ENCODE measurements at places on chromosomes 2 and 18.

GRCh38 chr2:120463527-120463926, 117.6 kb downstream of the INHBB start:
- DNase-seq = no peak

GRCh38 chr2:160741815-160742214, 248.2 kb upstream of the RBMS1 start:
- no peak for DNase-seq

DNA sequence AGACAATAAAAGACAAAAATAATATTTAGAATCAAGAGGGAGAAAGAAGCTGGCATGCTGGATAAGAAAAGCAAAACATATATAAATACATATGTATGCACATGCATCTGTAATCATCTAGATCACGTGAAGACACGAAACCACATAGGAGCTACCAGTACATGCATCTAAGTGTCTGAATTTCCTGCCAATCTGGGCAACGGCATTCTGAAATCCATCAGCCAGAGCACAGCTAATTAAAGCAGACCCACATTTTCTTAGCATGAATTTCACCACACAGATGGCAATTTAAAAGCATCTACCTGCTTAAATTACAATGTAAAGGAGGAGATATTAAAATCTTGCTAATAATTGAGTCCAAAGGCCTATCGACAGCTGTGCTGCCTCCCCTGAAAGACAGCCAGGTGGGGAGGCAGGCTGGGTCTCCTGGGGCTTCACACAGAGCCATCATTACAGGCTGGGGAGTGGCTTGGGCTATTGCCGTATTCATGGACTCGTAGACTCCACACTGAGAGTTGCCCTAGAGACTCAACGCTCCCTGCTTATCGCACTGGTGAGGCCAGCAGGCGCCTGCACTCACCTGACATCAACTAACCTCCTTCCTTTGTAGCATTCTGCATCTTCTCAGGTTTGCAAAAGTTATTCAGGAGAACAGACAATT, 272.5 kb upstream of the PXDN start:
- DNase-seq = no peak

GRCh38 chr2:70078384-70078783, 8.9 kb upstream of the PCBP1 start:
- DNase-seq = no peak

DNA sequence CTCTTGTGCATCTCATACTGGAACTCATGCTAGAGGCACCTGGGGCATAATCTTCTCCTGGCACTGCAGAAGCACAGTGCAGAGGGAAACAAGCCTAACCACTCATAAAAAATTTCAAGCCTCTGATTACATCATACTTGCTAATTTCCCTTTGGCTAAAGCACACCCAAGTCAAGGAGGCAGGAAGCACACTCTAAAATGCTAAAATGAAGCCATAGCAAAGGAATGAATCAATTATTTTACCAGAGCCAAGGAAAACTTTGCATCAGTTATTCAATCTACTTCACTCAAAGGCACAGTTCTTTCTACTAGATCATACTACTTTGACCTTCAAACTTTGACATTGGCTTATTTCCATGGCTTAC, 79.6 kb upstream of the SPOPL start:
- no peak for DNase-seq

DNA sequence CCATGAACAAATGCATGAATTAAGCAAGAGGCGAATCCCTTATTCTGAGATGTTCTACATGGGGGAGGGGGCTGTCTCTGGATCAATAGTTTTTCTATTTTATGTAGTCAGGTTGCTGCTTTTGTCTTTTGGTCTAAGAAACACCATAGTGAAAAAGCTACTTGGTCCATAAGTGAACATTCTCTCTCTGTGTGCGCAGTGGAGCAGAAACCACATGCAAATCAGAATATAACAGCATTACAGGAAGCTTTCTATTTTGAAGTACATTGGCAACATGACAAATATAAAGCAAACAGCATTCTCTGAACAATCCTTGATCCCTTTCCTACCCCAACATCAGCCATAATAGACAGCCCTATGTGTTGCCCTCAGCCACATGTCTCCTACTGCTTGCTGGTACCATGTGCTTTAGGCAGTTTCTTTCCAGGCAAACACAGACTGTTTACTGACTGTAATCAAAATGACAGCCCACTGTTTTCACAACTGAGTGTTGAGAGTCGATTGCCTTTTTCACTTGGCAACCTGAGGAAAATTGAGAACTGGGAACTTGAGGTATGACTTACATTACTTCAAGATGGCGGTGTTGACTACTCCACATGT, 10.6 kb downstream of the SCN3A start:
- no peak for DNase-seq

- no peak for DNase-seq
Observed at GRCh38 chr2:177448031-177448430, 55.5 kb downstream of the AGPS start.

DNA sequence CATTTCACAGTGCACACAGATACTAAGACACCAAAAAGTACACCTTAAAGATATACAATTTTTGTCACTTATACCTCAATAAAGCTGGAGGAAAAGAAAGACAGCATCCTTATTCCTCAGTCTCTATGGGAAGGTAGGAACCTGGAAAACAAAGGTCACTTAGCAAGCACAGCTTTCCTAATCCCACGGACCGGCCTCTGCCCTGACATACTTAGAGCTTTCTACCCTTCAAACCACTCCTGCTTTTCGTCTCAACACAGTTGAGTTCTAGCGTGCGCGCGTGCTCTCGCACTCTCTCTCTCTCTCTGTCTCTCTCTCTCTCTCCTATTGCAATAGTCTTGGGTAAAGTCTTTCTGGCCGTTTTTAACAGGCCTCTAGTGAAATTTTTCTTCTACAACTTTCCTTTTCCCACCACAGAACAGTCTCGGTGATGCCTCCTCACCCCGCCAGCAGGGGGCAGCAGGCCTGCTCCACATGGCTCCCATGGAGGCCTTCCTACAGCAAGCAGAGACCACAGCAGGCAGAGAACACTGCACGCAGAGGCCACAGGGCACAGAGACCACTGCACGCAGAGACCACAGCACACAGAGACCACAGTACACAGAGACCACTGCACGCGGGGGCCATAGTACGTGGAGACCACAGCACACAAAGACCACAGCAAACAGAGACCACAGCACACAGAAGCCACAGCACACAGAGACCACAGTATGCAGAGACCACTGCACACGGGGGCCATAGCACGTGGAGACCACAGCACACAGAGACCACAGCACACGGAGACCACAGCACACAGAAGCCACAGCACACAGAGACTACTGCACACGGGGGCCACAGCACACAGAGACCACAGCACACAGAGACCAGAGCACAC, 106.9 kb downstream of the FBXO15 start:
- peak; percentile 65 for DNase-seq

DNA sequence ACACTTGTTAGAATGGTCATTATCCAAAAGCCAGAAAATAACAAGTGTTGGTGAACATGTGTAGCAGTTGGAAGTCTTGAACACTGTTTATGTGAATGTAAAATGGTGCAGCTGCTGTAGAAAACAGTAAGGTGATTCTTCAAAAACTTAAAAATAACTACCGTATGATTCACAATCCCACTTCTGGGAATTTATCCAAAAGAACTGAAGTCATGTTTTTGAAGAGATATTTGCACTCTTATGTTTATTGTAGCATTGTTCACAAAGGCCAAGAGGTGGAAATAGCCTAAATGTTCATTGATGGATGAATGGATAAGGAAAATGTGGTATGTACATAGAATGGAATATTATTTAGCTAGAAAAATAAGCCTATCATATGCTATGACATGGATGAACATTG, 6.3 kb upstream of the SPP2 start:
- no peak for DNase-seq

GRCh38 chr2:179059026-179059700, 9.2 kb upstream of the CCDC141 start:
- no peak for DNase-seq

DNA sequence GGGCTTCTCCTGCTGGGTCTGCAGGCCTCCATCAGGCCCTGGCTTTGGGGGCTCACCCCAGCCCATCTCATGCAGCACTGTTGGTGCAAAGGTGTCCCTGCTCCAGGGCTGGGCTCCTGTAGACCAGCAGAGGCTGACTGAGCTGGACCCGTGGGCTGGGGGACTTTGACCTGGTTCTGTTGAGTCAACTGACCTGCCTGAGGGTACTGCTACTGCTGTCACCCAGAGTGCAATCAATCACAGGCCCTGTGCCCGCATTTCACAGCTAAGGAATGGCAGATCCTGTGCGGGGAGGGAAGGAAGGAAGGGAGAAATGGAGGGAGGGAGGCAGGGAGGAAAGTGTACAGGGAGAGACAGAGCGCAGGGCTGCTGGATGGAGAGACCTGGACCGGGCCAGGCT, 136.8 kb downstream of the TPO start:
- DNase-seq = no peak

- DNase-seq = no peak
Observed at GRCh38 chr18:65943268-65943667, 192.5 kb downstream of the CDH7 start.

DNA sequence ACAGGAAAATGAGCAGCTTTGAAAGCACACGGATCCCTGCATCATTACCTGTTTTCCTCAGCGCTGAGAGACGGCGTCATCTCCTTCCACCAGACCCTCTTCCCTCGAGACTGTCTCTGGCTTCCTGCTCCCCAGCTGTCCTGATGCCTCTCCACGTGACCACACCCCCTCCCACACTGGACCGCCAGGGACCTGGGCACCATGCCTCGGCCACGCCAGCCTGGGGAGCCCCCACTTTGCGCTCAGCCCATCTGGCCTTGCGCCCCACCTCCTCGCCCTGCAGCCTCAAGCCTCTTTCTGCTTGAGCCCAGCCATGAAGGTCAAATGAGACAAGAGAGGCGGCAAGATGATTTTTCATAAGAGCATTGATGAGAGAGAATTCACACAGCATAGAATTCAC, 66.0 kb upstream of the ACKR3 start:
- no peak for DNase-seq

DNA sequence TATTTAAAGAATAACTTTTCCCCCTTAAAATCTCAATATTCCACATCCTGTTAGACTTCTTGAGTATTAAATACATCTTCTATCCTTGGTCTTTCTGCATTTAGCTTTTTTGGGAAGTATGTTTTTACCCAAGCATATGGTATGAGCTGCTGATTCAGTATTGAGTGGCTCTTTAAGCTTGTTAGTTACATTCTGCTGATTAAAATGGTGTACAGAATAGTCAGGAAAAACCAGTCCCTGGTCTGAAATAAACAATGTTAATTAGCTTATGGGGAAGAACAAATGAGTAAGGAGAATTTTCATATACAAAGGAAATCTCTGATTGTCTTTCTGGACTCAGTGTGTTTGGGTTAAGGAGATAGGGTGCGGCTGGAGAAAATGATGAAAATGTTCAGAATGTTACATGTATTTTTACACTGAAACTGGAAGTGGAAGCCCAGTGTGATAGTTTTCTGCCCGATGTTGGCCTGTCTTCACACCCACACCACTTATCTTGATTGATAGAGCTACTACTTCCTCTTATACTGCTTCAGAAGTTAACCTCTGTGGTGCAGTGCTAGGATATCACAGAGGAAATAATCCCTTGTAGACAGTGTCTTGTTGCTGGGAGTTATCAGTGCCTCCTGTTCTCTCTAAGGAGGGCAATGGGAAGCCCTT, 84.0 kb downstream of the MSH2 start:
- DNase-seq = no peak

GRCh38 chr2:113173542-113174375, at the start of gene PSD4:
TSS of gene PSD4 (plus strand) at chr2:113173971. CDS start at chr2:113182457, 8,486 bp downstream.
- peak; percentile 87 for DNase-seq

Data from activated naive CD8-positive, alpha-beta T cell treated with anti-CD3 and anti-CD28 coated beads, Interleukin-2, amount 10 ng/mL, durations not matched to agents 7 days and 5 days (primary cell).